ENCODE measurements at places on chromosomes 2 and 18.
A peak's percentile ranks its signal among the peaks of the same experiment; 100 is the strongest.

- DNase-seq: no peak
Measured at GRCh38 chr18:44900627-44901026, 219.9 kb downstream of the SETBP1 start.

DNA sequence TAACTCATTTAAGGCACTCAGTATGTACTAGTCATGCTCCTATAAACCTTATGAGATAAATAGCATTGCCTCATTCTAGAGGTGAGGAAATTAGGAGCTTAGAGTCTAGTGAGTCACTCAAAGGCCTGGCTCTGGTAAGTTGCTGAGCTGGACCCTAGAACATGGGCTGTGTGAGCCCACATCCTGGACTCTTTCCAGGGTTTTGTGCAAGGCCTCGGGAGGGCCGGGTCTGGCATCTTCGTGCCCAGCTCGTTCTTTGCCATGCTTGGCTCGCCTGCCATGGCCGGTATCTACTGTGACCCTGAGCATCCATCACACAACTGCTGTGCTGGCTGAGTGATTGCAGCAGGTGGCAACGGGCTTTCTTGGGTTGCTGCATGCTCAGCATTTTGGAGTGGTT is 168.0 kb downstream of the LPIN1 start:
- DNase-seq: no peak

- peak; percentile 85 for DNase-seq
Measured at GRCh38 chr2:216692636-216693413, 2.5 kb downstream of the IGFBP5 start.

DNA sequence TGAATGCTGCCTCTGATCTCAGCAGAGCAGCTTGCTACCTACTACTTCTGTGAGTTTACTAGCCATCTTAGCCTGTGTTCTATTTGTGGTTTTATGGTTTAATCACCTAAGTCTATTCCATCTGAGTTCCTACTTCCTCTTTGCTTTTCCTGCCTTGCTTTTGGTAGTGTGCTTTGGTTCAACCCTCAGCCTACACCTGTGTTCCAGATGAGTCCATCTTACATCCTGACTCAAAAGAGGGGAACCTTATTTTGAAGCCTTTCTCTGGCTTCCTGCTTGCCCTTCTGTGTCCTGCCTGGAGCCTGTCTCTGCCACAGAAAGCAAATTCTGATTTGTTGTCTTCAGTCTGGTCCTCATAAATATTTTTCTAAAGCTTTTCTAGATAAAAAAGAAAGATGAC is 530.3 kb upstream of the MEX3C start:
- DNase-seq: no peak

DNA sequence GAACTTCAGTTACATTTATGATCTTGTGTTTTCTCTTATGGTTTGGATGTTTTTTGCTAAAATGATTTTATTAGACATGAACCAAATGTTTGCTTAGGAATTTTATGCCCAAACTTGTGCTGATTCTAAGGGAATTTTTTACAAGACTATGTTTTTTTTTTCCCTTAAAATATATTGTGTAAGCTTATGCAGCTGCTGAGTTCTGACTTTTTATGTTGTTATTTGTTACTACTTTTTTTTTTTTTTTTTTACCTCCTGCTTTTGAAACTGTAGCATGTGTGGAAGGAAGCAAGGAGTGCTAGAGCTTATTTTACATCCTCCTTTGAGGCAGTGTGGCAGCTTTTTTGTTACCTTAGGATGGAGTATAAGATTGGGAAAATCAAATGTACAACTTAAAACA is 6.0 kb upstream of the DNAH7 start:
- DNase-seq: no peak

- no peak for DNase-seq
Measured at GRCh38 chr2:221423210-221423804, 148.8 kb downstream of the EPHA4 start.

- DNase-seq: no peak
Measured at GRCh38 chr2:34229998-34230397, 630.9 kb upstream of the FAM98A start.

DNA sequence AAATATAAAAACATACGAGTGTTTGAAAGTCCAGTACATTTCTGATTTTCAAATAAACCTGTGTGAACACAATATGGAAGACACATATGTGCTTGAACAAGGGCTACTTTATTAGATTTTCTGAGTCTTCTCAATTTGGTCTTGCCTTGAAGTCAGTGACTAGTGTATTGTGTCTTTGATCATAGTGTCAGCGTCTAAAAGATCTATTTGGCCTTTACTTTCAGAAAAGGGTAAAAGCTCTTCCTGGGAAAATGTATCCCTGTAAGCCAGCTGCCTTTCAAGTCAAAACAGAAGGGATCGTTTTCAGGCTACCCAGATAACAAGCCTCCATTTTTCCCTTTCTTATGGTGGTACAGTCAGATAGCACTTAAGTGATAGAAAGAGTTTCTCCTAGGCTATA is 471.9 kb downstream of the CMPK2 start:
- DNase-seq: no peak

GRCh38 chr2:239768031-239768790 is 256.9 kb downstream of the NDUFA10 start:
- DNase-seq: no peak

DNA sequence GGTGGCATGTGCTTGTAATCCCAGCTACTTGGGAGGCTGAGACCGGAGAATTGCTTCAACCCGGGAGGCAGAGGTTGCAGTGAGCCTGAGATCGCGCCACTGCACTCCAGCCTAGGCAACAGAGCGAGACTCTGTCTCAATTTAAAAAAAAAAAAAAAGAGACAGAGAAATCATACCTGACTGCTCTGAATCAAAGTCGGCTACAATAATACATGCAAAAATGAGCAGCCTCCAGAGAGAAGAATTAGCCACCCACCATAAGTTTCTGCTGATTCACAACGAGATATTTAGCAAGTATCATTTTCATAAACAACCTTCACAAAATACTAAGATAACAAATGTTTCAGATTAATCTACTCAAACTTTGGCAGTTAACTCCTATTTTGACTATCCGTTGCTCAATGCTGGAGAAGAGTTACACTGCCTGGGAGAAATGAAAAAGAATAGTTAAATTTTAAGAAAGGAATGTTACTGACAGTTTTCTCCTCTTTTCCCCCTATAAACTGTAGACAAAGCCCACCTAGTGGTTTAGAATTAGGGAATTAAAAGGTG is 1.5 kb downstream of the OSBPL1A start:
- no peak for DNase-seq

DNA sequence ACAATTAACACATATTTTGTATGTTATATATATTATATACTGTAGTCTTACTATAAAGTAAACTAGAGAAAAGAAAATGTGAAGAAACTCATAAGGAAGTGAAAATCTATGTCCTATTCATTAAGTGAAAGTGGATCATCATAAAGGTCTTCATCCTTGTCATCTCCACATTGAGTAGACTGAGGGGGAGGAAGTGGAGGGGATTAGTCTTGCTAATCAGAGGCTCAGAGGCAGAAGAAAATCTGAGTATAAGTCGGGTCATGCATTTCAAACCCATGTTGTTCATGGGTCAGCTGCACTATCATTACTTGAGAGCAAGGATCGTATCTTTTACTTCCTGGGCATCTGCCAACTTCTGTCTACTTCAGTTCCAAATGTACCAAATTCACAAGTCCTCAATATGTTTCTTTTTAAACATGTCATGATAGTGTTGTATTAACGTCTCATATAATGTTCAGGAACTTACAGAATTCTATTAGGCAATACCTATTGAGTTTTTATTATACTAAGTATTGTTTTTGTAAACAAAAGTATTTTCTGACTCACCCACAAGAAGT is 208.9 kb upstream of the BOD1L2 start:
- DNase-seq: no peak

DNA sequence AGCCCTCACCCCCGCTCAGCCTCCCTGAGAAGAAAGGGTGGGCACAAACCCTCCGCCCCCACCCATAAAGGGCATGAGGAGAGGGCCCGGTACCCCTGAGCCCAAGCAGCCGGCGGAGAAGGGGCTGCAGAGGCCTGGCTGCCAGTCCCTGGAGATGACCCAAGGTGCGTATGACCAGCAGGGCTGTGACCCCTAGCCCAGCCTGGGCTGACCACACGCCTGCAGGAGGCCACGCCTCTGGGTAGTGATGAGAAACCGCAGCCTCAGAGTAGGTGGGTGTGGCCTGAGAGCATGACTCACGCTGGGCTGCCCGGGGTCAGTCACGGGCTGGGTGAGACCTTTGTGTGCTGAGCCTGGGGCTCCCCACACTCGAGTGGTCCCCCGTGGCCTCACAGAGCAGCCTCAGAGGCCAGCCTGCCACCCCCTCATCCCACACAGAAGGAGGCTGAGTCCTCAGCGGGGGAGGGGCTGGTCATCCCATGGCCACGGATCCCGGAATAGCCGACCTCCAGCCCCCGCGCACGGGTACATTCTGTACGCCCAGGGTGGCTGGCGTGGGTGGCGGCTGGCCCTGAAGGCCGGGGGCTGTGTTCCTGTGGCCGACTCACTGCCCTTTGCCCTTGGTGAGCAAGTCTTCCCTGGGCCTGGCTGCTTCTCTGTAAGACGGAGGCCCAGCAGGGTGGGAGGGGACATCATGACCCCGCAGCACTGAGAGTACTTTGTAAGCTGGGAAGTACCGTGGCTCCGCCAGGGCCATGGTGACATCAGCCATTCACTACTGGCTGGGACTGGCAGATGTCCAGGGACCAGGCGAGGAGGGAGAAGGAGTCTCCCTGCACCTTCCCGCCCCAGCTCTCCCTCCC is 110.8 kb upstream of the OTOS start:
- DNase-seq: peak; percentile 32

- no peak for DNase-seq
Measured at GRCh38 chr2:229235131-229235914, 35.8 kb downstream of the PID1 start.

DNA sequence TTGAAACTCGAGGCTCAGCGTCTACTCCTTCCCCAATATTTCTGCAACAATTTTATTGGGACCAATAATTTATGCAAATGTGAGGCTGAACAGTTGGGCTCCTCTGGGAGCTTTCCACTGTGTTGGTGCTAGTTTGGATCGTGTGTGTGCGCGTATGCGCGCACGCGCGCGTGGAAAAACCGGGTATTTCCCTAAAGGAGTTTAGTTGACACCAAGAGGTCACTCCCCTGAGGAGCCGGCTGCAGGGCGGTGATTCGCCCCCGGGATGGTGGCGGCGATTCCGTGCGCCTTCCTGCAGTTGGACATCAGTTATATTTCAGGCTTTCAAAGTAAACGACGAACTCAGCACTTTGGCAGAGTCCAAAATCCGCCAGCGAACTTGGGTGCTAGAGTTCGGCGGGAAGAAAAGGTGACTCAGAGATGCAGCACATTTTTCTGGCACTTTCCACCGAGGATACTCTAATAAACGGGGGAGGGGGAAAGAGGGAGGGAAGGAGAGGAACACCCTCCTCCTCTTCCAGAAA is 186.5 kb upstream of the FANCL start:
- no peak for DNase-seq

DNA sequence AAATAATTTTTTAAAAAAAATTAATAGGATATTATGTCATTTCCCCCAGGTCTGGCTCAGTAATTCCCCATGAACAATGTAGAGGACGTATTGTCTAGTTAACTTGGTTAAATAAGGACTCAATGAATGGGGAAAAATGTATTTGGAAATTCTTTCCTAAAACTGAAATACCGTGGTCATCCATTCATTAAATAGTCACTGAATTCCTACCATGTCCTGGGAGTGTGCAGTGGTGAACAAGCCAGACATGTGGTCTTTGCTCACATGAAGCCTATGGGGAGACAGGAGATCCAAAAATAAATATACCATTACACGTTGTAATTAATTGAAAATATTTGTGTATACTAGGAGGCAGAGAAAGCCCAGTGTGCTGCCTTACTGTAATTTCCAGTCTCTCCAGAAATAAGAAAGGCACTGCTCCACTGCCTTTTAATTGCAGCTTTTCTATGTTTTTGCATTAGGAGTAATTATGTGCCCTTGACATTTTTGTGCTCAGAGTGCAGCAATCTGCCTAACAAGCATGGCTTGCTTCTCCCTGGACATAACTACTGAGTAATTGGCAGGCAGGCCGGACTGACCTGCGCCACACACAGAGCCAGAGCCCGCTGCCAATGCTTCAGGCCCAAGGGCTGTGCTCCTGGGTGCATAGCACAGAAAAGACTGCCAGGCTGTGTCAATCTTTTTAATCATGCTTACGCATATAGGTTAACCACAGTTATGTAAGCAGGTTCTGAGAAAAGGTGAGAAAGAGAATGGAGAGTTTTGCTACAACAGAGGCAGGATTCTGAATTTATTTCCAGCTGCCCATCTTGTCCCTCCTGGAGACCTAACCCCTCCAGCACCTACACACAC is 22.2 kb upstream of the TTC39C start:
- peak; percentile 60 for DNase-seq

GRCh38 chr18:69981948-69982347 is 34.3 kb upstream of the CD226 start:
- DNase-seq: no peak

GRCh38 chr18:44789710-44790109 is 109.0 kb downstream of the SETBP1 start:
- no peak for DNase-seq

DNA sequence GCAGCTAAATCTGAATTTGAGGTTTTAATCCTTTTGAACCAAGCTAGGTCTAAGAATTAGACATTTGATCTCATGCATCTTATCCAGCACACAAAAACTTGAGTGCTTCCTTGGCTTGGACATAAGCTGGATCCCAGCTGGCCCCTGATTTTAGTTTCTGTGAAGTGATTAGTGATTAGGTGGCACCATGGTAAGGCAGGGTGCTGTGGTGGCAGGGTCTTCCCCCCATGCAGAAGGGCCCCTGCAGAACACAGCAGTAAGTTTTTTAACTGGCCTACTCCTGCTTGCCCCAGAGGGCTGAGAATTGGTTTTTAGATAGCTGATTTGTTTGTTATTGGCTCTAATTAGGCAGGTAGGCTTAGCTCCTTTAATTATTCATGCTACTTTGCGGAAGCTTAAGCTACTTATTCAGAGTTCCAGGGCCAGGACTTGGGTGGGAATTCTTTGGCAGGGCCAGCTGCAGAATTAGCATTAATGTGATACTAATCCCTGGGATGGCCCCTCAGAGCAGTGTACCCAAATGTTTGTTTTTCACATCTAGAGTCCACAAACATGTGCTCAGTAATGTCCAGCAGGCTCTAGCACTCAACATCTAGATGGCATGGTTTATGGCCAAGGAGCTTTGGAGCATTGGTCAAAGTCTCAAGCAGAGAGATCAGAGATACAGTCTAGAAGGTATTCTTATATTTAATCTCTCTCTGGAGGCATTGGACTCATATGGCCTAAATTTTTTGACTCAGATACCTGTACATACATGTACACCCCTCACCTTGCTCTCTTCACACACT is 99.6 kb downstream of the FMNL2 start:
- DNase-seq: no peak

DNA sequence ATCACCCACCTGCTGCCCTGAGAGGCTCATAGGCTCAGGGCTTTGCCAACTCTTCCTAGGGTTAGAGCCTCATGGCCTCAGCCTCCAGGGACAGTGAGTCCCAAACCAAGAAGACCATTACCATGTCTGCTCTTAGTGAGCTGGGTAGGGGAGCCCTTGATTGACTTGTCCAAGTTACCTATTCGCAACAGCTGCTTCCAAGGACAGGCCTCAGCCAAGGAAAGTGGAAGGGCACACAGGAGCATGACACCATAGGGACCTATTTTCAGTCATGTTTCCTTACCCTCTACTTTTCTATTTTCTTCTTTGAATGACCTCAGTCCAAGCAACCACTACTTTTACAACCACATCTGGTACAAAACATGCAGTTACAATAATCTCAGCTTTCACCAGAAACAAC is 81.6 kb downstream of the LBH start:
- DNase-seq: no peak

Data from stimulated activated CD8-positive, alpha-beta memory T cell treated with anti-CD3 and anti-CD28 coated beads, Interleukin-4, amount 100 ng/mL, for 48 hours (primary cell).